ENCODE measurements at places on chromosomes 6 and 20. TPM values are rescaled to one million over a fixed set of nuclear protein-coding genes. Genes with fewer than 3 reads are reported as not detected.

DNA sequence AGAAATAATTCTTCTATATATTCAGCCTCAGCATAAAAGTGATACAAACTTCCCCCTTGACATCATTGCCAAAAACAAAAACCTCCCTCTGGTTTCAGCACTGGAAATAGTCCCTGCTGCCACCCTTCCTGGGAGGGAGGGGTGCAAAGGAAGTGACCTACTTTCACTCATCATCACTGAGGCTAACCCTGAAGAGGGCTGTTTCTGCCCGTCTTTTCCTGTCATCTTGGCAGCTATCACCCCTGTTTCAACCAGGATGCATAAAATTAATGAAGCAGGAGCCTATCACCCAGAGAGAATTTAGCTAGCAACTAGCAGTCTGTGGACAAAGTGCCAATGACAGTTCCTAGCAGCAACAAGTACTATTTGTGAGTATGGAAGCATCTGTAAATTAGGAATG, 397.8 kb downstream of the LAMA2 start:
- DNase-seq: no peak
- no peaks in the 10 kb centered on the region for H3K36me3 ChIP-seq
- no peaks in the 10 kb centered on the region for H3K27me3 ChIP-seq
- H3K27ac ChIP-seq: no peak overlapping the region
- H3K4me3 ChIP-seq: no peak overlapping the region

- no peak overlapping the region for H3K27ac ChIP-seq
- no peaks in the 10 kb centered on the region for H3K27me3 ChIP-seq
- H3K4me3 ChIP-seq: no peak overlapping the region
Measured at GRCh38 chr6:42177514-42178364, 4.6 kb downstream of the GUCA1A start.

DNA sequence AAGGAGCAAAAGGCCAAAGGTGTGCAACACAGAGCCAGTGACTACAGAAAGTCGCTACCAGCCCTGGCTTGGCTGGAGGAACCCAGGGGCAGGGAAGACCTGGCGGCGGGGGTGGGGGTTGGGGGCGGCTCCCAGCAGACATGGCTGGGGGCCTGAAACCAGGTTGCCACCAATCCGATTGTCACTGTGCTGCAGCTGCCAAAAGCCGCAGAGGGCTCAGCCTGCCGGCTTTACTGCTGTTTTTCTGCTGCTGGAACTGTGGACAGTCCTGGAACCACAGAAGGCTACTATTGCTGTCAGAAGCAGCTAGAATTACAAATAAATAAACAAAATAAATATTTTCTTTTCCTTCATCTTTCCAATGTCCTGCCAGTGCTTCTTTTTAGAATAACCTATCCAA, 25.7 kb upstream of the OGFRL1 start:
- H3K4me1 ChIP-seq: no peaks in the 10 kb centered on the region
- no peak for DNase-seq
- H3K4me3 ChIP-seq: no peak overlapping the region
- peaks cover 7% of the 10 kb centered on the region for H3K27me3 ChIP-seq
- H3K27ac ChIP-seq: no peak overlapping the region

- H3K4me1 ChIP-seq: peaks cover 20% of the 10 kb centered on the region
- H3K27me3 ChIP-seq: no peaks in the 10 kb centered on the region
- H3K4me3 ChIP-seq: no peak overlapping the region
- no peak for DNase-seq
Measured at GRCh38 chr6:100175814-100176310, 181.8 kb upstream of the MCHR2 start.

DNA sequence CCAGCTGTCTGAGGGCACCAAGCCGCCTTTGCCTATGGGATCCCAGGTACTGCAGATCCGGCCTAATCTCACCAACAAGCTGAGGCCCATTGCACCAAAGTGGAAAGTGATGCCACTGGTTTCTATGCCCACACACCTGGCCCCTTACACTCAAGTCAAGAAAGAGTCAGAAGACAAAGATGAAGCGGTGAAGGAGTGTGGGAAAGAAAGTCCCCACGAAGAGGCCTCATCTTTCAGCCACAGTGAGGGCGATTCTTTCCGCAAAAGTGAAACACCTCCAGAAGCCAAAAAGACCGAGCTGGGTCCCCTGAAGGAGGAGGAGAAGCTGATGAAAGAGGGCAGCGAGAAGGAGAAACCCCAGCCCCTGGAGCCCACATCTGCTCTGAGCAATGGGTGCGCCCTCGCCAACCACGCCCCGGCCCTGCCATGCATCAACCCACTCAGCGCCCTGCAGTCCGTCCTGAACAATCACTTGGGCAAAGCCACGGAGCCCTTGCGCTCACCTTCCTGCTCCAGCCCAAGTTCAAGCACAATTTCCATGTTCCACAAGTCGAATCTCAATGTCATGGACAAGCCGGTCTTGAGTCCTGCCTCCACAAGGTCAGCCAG, 283.0 kb downstream of the TSHZ2 start:
- H3K27me3 ChIP-seq: peaks cover 70% of the 10 kb centered on the region
- H3K4me3 ChIP-seq: no peak overlapping the region
- H3K4me1 ChIP-seq: no peaks in the 10 kb centered on the region

DNA sequence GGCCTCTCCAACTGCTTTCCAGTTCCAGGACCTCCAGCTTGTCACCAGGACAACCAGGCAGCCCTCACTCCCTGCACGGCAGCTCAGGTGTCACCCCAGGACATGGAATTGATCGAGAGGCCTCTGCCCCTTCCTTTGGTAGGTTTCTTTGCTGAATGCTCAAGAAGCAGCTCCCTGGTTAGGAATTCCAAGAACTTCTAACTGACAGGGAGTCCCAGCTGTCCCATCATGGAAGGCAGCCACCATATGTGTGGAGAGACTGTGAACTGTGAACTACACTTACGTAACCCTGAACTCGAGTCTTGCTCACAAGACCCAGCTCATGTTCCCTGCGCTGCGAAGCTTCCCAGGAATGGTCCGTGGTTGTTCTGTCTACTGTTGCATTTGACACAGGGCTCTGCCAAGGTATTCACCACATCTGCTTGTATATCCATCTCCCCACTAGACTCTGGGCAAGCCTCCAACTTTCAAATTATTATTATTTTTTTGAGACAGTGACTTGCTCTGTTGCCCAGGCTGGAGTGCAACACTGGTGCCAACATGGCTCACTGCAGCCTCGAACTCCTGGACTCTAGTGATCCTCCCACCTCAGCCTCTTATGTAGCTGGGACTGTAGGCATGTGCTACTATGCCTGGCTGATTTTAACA, 35.7 kb downstream of the MGME1 start:
- no peaks in the 10 kb centered on the region for H3K27me3 ChIP-seq
- H3K36me3 ChIP-seq: no peaks in the 10 kb centered on the region
- no peaks in the 10 kb centered on the region for H3K4me1 ChIP-seq

DNA sequence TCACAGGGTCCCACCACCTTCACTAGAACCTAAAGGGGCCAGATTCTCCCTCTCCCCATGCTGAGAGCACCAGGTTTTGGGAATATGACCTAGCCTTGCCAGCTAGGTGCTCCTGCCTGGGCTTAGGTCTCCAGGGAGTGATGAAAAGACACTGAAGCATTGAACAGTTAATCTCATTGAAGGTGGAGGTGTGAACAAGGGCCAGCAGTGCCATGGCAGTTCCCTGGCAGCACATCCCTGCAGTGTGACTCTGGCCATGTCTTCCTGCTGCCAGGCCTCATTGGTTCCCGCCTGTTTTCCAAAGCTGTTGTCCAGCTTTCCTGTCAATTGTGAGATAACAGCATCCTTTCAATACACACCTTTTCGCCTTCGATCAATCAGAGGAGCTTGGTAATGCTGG, 10.9 kb downstream of the PPIL6 start:
- no peaks in the 10 kb centered on the region for H3K27me3 ChIP-seq
- H3K4me1 ChIP-seq: no peaks in the 10 kb centered on the region
- no peak overlapping the region for H3K27ac ChIP-seq
- DNase-seq: no peak

DNA sequence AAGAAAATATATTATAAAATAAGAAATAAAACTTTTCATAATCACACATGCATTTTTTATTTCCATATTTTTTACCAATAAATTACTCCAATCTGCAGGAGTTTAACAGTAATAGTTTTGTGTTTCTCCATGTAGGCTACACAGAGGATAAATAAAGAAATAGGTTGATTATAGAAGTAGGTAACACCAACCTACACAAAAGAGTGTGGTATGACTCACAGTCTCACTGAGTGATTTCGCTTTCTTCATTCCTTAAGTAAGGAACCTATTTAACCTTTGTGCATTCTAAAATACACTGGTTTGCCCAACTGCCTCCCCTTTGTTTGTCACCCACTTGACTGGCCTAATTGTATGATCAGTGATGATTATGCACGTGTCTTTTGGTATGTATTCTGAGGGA, 244.2 kb upstream of the RIMS1 start:
- no peaks in the 10 kb centered on the region for H3K27me3 ChIP-seq
- H3K36me3 ChIP-seq: no peaks in the 10 kb centered on the region
- no peak for DNase-seq
- H3K4me1 ChIP-seq: no peaks in the 10 kb centered on the region

GRCh38 chr6:28142446-28142845, 763 bp downstream of the ZKSCAN8 start:
- peaks cover 13% of the 10 kb centered on the region for H3K36me3 ChIP-seq
- H3K4me1 ChIP-seq: 0 out of 2 replicates have a peak, but pooled peaks cover 4% of the 10 kb centered on the region
- DNase-seq: no peak
- no peaks in the 10 kb centered on the region for H3K27me3 ChIP-seq

- no peak overlapping the region for H3K27ac ChIP-seq
- H3K4me1 ChIP-seq: no peaks in the 10 kb centered on the region
- H3K27me3 ChIP-seq: no peaks in the 10 kb centered on the region
- DNase-seq: no peak
- no peaks in the 10 kb centered on the region for H3K36me3 ChIP-seq
- H3K4me3 ChIP-seq: no peak overlapping the region
Measured at GRCh38 chr6:165390475-165390874, 81.1 kb upstream of the C6orf118 start.

DNA sequence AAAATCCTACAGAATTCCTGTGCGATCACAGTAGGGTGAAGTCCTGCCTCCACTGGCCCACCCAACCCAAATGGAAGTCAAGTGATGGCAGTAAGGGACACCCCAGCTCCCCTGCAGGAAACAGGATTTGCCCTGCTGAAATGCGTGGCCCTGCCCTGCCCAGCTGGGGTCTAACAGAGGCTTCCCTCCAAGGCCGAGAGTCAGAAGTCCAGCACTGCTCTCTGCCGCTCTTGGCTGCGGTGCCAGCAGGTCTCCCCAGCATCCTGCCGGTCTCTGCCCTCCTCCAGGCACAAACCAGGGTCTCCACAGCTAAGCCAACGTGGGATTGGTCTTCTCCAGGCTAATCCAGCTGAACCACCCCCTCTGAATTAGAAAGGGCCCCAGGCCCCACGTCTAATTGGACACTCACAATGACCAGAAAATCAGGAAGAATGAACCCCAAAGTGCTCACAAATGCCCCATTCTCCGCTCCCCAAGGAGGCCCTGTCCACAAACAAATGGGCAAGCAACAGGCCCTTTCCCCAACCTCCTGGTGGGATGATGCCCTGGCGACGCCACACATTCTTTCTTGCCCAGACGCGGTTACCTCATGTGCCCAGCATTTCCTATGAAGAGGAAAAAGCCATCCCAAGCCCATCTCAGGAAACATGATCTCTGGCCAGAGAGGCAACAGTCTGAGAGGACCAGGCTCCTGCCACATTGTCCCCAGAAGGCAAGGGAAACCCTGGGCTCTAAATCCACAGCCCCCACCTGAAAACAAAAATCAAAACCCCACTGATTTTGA, 117.2 kb downstream of the BANF2 start:
- H3K4me3 ChIP-seq: no peak overlapping the region
- no peaks in the 10 kb centered on the region for H3K4me1 ChIP-seq
- no peaks in the 10 kb centered on the region for H3K36me3 ChIP-seq
- no peak overlapping the region for H3K27ac ChIP-seq

- no peaks in the 10 kb centered on the region for H3K36me3 ChIP-seq
- no peak overlapping the region for H3K4me3 ChIP-seq
- no peaks in the 10 kb centered on the region for H3K4me1 ChIP-seq
- no peak overlapping the region for H3K27ac ChIP-seq
- no peak for DNase-seq
Measured at GRCh38 chr6:22067671-22068070, 229.2 kb downstream of the PRL start.

DNA sequence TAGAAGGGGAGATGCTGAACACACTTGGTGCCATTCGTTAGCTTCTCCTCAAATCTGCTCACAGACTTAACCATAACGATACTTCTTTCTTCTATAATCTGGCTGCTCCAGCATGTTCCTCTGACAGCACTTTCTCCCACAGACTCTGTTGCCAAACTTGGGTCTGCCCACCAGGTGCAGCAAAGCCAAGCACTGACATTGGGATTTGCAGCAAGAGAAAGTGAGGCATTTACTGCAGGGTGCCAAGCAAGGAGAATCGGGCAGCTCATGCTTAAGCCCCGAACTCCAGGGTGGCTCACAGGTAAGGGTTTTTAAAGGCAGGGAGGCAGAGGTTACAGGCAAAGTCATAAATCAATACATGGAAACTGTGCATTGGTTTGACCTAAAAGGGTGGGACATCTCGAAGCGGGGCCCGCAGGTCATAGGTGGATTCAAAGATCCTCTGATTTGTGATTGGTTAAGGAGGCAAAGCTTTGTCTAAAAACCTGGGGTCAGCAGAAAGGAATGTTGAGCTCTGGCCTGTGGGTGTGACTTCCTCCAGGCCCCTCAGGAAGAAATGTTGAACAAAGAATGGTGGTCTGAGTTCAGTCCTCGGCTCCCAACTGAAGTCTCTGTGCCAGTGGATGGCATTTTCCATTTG, 25.1 kb upstream of the PNPLA1 start:
- peaks cover 13% of the 10 kb centered on the region for H3K4me1 ChIP-seq
- H3K27me3 ChIP-seq: no peaks in the 10 kb centered on the region
- no peak overlapping the region for H3K27ac ChIP-seq
- DNase-seq: peak; percentile 23
- H3K4me3 ChIP-seq: no peak overlapping the region

DNA sequence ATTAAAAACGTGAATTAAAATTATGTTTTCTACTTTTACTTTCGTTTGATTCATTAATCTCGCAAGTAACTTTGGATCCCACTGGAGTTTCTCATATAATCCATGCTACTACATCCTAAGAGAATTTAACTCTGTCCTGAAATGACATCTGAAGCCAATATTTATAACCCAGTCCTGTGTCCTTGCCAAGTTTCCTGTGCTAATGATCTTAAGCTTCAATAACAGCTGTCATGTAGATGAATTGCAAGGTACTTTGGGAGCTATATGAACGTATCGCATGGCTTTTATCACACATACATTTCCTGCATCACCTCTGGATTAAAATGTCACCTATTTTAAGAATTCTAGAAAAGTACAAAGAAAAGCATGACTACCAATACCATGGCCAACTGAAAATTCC, 833.8 kb upstream of the CITED2 start:
- no peaks in the 10 kb centered on the region for H3K27me3 ChIP-seq
- H3K27ac ChIP-seq: no peak overlapping the region
- H3K4me3 ChIP-seq: no peak overlapping the region
- no peaks in the 10 kb centered on the region for H3K36me3 ChIP-seq

The MCCD1 gene
- not detected for total RNA-seq

The COL11A2 gene
- total RNA-seq: 7.6 TPM

The SLC17A2 gene
- not detected for total RNA-seq

The FBXO5 gene
- 38.9 TPM for total RNA-seq

The RALGAPB gene
- total RNA-seq: 24.0 TPM

The TRIM31 gene
- not detected for total RNA-seq

The CLPSL1 gene
- not detected for total RNA-seq

All from HCT116 (cell line).